CD4-positive, alpha-beta T cell (primary cell): ENCODE measurements at places on chromosomes 7 and 10.

- no peaks in the 10 kb centered on the region for H3K4me1 ChIP-seq
- no peaks in the 10 kb centered on the region for H3K36me3 ChIP-seq
- H3K27me3 ChIP-seq: peaks cover 7% of the 10 kb centered on the region
- H3K4me3 ChIP-seq: no peak overlapping the region
- no peak for DNase-seq
These were observed 417.5 kb upstream of the ZMIZ1 start for GRCh38 chr10:78651287-78651686.

DNA sequence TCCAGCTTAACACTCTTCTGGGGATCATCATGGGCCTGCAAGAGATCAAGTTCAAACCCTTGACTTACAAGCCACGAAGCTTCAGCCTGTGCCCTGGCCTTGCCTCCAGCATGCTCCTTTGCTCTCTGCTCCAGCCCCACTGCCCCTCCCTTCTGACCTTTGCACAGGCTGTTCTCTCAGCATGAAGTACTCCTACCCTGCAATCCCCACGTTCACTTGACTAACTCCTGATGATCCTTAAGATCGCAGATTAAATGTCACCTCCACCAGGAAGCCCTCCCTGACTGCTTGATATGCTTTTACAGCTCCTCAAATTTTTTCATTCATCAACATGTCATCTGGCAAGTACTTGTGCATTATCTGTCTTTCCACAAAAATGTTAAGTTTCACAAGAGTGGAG is 75.5 kb upstream of the SLF2 start:
- no peaks in the 10 kb centered on the region for H3K36me3 ChIP-seq
- peaks cover 24% of the 10 kb centered on the region for H3K27me3 ChIP-seq
- no peak overlapping the region for H3K27ac ChIP-seq

DNA sequence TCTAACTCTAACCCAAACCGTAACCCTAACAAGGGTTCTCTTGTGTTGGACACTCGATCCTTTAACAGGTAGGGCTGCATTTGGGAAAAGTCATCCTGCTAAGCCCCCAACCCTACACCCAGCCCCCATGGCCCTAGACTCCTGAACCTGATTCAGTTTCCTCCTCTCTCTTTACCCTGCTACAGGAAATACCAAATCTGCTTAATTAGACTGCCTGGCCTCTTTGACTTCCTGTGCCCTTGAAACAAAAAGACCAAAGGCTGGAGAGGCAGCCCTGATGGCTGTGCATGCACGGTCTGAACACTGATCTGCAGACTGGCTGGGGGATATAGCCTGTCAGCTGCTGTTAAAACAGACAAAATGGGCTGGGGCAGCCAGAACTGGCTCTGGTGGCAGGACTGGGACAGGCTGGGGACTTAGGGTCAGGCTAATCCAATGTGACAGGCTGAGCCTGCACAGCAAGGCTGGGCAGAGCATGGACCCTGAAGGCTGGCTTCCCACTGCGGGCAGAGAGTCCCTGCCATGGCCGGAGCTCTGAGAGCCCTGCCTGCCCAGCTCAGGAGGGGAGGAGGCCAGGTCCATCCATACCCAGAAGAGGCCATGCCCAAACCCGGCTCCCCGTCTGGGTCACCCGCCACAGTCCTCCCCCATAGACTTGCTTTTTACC is 51.0 kb upstream of the MSMB start:
- peak overlapping the region; percentile 73 for H3K27ac ChIP-seq
- no peak for DNase-seq
- H3K36me3 ChIP-seq: no peaks in the 10 kb centered on the region
- H3K4me3 ChIP-seq: peak overlapping the region; percentile 2

- no peaks in the 10 kb centered on the region for H3K27me3 ChIP-seq
- no peaks in the 10 kb centered on the region for H3K36me3 ChIP-seq
- no peaks in the 10 kb centered on the region for H3K4me1 ChIP-seq
- H3K27ac ChIP-seq: no peak overlapping the region
- H3K4me3 ChIP-seq: no peak overlapping the region
These were observed 274.3 kb downstream of the PRKG1 start for GRCh38 chr10:51348622-51349021.

GRCh38 chr7:147811923-147812322 is 778.6 kb upstream of the C7orf33 start:
- no peaks in the 10 kb centered on the region for H3K4me1 ChIP-seq
- no peak for DNase-seq
- H3K27ac ChIP-seq: no peak overlapping the region
- H3K27me3 ChIP-seq: no peaks in the 10 kb centered on the region

DNA sequence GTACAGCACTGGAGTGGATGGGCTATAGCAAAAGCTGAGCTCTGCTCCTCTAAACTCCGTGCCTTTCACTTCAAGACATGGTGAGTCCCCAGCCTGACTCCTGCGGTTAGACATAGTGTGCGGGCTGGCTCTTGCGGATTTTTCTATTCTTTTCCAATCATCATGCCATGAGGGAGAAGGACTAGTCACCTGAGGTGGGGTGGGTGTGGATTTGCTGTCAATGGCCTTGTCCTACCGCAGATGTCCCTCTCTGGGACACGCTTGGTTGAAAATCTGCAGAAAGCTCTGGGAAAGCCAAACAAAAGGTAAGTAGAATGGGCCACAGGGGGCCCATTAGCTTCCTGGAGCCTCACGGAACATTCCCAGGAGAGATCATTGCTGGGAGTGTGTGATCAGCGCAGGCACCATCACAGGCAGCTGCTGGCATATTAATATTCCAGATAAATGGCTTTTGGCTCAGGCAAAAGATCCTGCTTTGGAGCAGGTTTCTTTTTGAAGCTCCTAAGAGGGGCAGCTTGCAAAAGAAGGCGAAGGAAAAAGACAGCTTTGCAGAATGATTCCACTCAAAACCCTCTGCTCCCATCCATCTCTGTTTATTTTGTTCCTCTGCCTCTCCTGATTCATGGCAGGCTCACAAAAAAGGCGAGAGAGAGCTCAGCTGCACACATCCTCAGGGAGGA is 509.0 kb upstream of the ZMIZ1 start:
- H3K4me3 ChIP-seq: no peak overlapping the region
- H3K36me3 ChIP-seq: no peaks in the 10 kb centered on the region
- no peaks in the 10 kb centered on the region for H3K4me1 ChIP-seq
- no peak for DNase-seq
- no peaks in the 10 kb centered on the region for H3K27me3 ChIP-seq

- H3K4me3 ChIP-seq: no peak overlapping the region
- H3K27ac ChIP-seq: no peak overlapping the region
- peaks cover 4% of the 10 kb centered on the region for H3K27me3 ChIP-seq
- no peaks in the 10 kb centered on the region for H3K36me3 ChIP-seq
These were observed 161.6 kb downstream of the ITGA8 start for GRCh38 chr10:15558136-15558535.

GRCh38 chr7:52026140-52026539 is 709.5 kb upstream of the COBL start:
- no peak overlapping the region for H3K27ac ChIP-seq
- no peaks in the 10 kb centered on the region for H3K4me1 ChIP-seq
- H3K27me3 ChIP-seq: no peaks in the 10 kb centered on the region
- no peak for DNase-seq
- H3K4me3 ChIP-seq: no peak overlapping the region
- no peaks in the 10 kb centered on the region for H3K36me3 ChIP-seq

DNA sequence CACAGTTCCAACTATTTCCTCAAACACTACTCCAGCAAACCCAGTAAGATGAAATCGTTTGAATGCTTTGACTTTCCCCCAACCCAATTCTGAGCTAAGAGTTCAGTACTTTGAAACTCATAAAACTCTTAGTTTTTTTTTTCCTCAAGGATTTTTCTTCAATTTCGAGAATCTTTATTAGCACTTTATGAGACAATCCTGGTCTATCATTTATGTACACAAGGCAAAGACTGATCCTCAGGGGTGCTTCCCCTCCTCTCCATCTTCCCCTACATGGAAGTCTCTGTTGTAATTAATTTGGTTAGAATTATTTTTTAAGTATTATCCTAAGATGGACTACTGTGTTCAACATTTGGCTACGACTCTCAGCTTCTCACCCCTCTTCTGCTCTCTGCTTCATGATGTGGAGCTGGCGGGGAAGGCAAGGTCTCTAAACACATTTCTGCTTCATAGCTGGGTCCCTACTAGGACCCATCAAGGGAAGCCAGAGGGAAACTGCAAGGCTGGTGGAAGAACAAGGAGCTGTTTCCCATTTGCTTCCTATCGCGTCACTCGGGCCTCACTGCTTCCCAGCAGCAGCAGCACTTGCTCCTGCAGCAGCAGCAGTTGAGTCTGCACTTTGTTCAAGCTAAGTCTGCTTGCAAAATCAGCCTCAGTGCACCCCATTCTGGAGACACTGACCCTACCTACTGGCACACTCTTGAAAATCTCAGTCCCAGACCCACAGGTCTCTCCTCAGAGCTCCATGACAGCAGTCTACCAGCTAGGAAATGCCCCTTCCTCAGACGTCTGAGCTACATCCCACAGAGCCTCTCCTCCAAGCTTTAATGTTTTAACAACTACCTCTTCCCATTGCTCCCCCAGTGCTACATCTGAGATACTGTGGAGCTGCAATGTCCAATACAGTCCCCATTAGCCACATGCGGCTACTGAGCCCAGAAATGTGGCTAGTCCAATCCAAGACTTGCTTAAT is 90.0 kb downstream of the CHCHD3 start:
- no peaks in the 10 kb centered on the region for H3K4me1 ChIP-seq
- no peak overlapping the region for H3K4me3 ChIP-seq
- no peak for DNase-seq
- H3K27me3 ChIP-seq: no peaks in the 10 kb centered on the region
- no peaks in the 10 kb centered on the region for H3K36me3 ChIP-seq
- H3K27ac ChIP-seq: no peak overlapping the region

DNA sequence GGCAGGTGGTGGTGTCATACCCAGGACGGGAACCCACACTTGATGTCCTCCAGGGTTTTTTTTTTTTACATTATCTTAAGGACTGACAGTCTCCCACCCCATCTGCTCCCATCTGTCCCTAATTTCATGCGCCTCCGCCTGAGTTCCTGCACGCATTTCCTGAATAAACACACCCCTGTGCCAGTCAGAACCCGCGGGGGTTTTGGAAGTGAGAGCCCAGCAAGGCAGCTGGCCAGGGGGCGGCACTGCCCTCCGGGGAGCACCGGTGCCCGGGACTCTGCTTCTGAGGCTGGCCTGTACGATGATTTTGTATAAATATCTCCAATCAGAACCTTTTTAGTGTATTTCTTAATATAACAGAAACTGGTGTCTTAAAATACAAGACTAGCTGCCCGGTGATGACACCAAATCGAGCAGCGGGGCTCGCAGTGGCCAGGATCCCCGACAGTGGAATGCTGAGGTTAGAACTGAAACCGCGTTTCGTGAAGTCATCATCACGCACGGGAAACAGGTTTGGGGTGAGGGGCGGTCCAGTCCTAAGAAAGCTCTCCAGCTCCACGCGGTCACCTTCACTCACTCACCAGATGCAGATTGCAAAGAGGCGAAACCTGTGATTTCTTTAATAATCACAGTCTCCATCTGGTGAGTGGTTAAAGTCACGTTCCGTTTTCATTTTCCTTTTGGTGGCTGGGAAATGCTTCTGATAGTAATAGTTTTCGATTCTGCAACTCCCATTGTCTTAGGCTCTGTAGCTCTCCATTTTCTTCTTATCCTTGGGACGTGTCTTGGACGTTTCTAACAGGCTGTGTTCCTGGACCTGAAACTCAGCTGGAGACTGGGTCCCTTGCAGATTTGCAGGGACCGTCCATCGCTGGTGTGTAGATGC is 19.7 kb downstream of the BNIP3 start:
- no peak overlapping the region for H3K4me3 ChIP-seq
- H3K27me3 ChIP-seq: no peaks in the 10 kb centered on the region
- peaks cover 17% of the 10 kb centered on the region for H3K4me1 ChIP-seq
- peaks cover 13% of the 10 kb centered on the region for H3K36me3 ChIP-seq

DNA sequence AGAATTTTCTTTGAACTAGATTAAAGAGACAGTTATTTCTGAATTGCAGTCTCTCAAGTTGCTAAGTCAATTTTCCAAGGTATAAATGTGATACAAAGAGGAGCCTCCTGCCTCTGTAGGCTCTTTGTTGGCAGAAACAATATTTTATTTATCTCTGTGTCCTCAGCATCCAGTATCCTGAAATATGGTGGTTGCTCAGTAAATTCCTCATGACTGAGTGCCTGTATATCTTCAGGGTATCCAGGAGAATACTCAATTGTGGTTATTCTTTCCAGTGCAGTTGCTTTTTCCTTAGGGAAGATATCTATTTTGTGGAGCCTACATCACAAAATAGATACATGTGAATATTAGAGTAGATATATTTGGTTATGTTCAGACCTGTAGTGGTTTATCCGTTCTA is 144.8 kb upstream of the FERD3L start:
- H3K27ac ChIP-seq: no peak overlapping the region
- H3K27me3 ChIP-seq: no peaks in the 10 kb centered on the region
- H3K4me3 ChIP-seq: no peak overlapping the region
- no peaks in the 10 kb centered on the region for H3K4me1 ChIP-seq

DNA sequence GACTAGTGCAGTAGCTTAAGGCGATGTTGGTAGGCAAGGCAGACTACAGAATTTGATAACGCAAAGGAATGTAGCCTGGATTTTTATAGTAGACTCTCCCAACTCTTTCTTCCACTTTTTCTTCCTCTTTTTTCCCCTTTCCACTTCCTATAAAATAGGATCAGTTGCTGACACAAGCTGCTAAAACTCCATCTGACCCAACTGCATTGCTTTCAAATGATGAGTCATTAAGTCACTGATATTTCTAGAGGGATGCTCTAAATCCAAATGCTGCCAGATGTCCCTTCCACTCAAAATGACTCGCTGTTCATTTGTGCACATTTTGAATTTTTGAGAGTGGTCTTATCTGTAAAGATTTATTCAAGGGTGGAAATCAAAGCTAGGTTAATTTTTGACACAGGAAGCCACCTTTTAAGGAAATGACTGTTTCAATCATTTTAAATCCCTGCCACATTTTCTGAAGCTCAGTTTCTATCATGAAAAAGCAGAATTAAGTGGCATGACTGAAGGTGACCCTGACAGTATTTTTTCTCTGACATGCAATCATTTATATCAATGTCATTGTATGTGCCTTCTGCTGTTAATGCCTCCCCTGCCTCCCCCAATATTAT is 25.8 kb upstream of the SFMBT2 start:
- H3K27me3 ChIP-seq: peaks cover 3% of the 10 kb centered on the region
- H3K27ac ChIP-seq: no peak overlapping the region
- no peak for DNase-seq
- H3K4me3 ChIP-seq: no peak overlapping the region
- H3K4me1 ChIP-seq: no peaks in the 10 kb centered on the region

- DNase-seq: no peak
- no peaks in the 10 kb centered on the region for H3K36me3 ChIP-seq
- peaks cover 62% of the 10 kb centered on the region for H3K27me3 ChIP-seq
- H3K27ac ChIP-seq: no peak overlapping the region
- peaks cover 11% of the 10 kb centered on the region for H3K4me1 ChIP-seq
These were observed 1.3 kb upstream of the BMPER start for GRCh38 chr7:33903791-33904680.

GRCh38 chr10:60896033-60896432 is 48.0 kb downstream of the RHOBTB1 start:
- no peak overlapping the region for H3K27ac ChIP-seq
- no peak for DNase-seq
- no peak overlapping the region for H3K4me3 ChIP-seq
- H3K36me3 ChIP-seq: no peaks in the 10 kb centered on the region
- H3K4me1 ChIP-seq: no peaks in the 10 kb centered on the region
- H3K27me3 ChIP-seq: no peaks in the 10 kb centered on the region

- no peaks in the 10 kb centered on the region for H3K36me3 ChIP-seq
- H3K27me3 ChIP-seq: no peaks in the 10 kb centered on the region
- no peak for DNase-seq
- no peaks in the 10 kb centered on the region for H3K4me1 ChIP-seq
- H3K4me3 ChIP-seq: no peak overlapping the region
These were observed 244.8 kb upstream of the MINDY3 start for GRCh38 chr10:16105082-16105481.
